Stimulated activated CD4-positive, alpha-beta T cell treated with anti-CD3 and anti-CD28 coated beads, Interleukin-1b, Interleukin-23, amount 100 ng/mL, for 4 hours (primary cell): ENCODE measurements at places on chromosomes 7 and 10.

DNA sequence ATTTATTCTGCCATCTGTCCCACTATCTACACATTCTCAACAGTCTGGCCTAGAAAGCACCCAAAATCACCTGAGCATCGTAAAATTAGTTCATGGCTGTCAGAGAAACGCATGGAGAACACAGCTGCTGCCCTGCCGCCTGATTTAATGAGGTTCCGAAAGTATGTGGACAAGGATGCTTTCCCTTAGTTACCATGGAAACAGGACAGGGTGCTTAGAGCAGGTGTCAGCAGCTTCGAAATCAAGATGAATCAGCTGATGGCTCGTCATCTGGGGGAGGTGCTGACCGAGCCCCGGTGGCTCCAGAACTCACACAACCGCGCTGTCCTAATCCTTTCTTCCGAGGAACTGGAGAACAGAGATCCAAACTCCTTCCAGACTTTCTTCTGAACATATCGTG is 151.5 kb downstream of the TEX36 start:
- no peak for DNase-seq

GRCh38 chr7:46230298-46230989 is 309.4 kb upstream of the IGFBP3 start:
- DNase-seq, result no peak

DNA sequence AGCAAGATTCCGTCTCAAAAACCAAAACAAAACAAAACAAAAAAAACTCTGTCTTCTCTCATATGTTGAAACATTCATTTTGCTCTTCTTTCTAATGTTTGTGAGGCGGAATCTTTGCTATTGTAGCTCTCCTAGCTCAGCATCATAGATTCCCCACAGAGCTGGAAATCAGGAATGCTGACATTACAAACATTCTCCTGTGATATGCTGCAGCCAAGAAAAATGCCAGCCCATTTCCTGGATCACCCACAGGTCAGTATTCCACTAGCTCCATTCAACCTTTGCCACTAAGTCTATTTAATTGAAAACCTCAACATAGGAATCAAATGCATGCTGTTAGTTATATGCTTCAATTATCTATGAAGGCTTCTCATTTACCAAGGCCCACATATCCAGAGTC is 186.3 kb downstream of the IPMK start:
- no peak for DNase-seq

DNA sequence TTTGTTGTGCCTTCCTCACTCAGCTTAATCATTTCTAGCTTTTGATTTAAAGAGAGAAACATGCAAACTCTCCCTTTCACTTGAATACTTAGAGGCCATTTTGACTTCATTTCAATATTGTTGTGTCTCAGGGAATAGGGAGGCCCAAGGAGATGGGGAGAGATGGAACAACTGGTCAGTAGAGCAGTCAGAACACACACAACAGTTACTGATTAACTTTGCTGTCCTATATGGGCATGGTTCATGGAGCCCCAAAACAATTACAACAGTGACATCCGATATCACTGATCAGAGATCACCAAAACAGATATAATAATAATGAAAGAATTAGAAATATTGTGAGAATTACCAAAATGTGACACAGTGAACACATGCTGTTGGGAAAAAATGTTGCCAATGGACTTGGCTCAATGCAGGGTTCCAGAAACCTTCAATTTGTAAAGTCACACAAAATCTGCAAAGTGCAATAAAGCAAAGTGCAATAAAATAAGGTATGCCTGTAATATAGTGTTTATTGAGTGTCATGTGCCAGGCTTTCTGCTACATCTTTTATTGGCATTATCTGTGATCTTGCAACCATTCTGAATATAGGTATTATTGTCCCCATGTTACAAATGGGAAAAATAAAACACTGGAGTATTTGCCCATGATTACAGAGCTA is 38.2 kb downstream of the CCDC71L start:
- DNase-seq, result no peak

DNA sequence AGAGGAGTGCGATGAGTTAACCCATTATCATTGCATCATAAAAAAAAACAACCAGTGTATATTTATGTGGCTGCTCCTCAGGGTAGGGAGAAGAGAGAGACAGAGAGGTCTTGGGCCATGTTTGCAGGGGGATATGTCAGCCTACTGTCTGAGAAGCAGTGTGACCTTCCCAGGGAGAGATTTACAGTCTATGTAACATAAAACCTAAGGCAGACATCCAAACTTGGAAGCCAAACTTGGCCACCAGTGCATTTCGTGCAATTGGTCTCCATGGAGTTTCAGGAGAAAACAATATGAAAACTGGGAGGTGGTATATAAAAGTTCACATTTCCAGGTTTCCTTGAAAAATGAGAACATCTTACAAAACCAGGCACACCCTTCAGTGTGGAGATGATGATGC is 85.9 kb upstream of the CXCL12 start:
- DNase-seq, result no peak
